ENCODE measurements at places on chromosomes 6 and 20. TPM values are rescaled to one million over a fixed set of nuclear protein-coding genes. Genes with fewer than 3 reads are reported as not detected.

Gene KCNK5
- total RNA-seq = not detected

Gene FOXS1
- total RNA-seq = not detected

GRCh38 chr6:125451750-125452149 is 150.0 kb upstream of the HDDC2 start:
- no peak for DNase-seq

- DNase-seq = no peak
These were observed 26.2 kb downstream of the ATXN1 start for GRCh38 chr6:16735014-16735413.

DNA sequence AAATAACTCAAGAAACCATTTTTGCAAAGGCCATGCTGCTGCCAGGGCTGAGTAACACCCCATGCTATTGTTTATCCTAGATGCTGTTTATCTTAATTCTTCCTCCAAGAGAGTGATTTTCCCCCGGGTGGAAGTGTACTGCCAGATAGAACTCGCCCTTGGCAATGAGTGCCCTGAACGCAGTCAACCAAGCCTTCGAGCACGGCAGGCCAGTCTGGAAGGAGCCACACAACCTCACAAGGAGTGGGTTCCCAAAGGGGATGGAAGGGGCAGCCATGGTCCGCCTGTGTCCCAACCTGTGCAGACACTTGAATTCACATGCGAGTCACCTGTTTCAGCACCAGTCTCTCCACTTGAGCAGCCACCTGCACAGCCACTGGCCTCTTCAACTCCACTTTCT is 31.9 kb downstream of the PNPLA1 start:
- no peak for DNase-seq

DNA sequence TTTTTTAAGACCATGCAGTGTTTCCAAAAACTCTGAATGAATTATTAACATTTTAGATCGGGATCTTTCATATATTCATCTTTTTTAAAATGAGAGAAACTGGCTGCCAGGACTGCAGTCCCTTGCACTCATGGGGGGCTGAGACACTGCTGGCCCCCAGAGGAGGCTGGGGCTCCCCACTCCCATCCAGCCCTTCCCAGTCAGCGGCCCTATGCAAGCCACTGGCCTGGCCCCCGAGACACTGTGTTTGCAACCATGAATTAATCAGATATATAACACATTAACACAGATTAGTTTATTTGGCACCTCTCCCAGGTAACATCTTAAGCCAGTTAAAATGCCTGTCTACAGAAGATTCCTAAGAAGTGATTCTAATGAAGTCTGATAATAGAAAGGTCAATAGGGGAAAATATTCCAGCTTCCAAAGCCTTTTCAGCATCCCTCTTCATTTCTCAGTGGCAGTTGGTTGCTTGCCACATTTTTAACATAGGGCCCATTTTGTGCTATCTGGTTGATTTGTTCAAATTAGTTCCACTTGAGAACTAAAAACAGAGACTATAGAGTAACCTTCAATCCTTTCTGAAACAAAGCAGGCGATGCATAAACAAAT is 184.4 kb upstream of the FBXL4 start:
- no peak for DNase-seq

- DNase-seq = no peak
These were observed 269.6 kb downstream of the CD109 start for GRCh38 chr6:73965539-73966029.

DNA sequence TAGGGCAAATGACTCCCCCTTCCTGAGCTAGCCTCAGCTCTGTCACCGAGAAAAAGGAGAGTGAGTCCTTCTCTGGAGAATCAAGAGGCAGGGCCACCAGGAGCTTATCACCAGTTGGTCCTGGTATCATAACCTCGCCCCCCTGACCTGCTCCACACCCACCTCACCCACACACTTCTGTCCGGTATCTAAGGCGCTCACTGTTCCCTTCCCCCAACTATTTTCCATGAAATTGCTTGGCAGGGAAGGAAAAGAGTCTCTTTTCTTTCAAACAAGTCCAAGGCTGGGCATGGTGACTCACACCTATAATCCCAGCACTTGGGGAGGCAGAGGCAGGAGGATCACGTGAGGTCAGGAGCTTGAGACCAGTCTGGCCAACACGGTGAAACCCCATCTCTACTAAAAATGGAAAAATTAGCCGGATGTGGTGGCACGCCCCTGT is 77.6 kb downstream of the ZMYND8 start:
- no peak for DNase-seq

- DNase-seq = no peak
These were observed 45.6 kb upstream of the AKIRIN2 start for GRCh38 chr6:87747646-87748045.

GRCh38 chr6:156449569-156449968 is 327.6 kb upstream of the ARID1B start:
- DNase-seq = no peak

DNA sequence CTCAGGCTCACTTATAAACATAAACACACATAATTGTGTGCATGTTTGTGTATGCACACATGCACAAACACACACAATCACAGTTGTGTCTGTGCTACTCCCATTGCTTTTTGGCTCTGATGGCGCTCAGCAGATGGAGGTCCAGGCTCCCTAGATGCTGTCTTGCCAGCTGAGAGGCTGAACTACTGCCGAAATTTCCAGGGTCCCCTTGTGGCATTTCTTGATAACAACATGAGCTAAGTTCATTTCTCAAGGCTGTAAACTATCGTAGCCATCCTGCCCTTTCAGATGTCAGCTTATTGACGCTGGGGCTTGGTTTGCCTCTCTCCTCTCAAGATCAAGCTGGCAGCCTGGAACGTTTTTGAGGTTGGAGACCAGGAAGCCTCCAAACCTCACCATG is 313.9 kb upstream of the RNF24 start:
- no peak for DNase-seq

GRCh38 chr6:156283091-156283490 is 494.1 kb upstream of the ARID1B start:
- no peak for DNase-seq

GRCh38 chr6:140105857-140106256 is 731.4 kb upstream of the CITED2 start:
- no peak for DNase-seq

DNA sequence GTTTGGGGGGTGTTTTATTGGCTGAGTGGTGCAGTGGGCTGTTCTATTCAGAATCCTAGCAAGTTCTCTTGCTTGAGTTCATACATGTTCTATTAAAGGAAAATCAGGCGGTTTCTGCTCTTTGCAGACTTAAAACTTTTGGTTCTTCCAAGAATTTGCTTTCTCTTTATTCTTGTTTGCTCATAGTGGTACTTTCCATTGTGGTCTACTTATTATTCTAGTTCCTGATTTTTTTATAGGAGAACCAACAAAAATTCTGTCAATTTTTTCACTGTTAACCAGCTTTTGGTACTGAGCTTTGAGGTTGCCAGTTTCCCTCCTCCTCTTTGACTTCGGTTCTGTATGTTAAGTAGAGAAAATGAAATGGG is 6.7 kb downstream of the AFDN start:
- DNase-seq = no peak

- DNase-seq = no peak
These were observed 99.4 kb downstream of the EYA4 start for GRCh38 chr6:133340557-133340956.

Data from pulmonary artery endothelial cell (primary cell).